ENCODE measurements at places on chromosomes 1 and 21.

- no peak for DNase-seq
Observed at GRCh38 chr1:193060938-193061337, 1.5 kb downstream of the RO60 start.

DNA sequence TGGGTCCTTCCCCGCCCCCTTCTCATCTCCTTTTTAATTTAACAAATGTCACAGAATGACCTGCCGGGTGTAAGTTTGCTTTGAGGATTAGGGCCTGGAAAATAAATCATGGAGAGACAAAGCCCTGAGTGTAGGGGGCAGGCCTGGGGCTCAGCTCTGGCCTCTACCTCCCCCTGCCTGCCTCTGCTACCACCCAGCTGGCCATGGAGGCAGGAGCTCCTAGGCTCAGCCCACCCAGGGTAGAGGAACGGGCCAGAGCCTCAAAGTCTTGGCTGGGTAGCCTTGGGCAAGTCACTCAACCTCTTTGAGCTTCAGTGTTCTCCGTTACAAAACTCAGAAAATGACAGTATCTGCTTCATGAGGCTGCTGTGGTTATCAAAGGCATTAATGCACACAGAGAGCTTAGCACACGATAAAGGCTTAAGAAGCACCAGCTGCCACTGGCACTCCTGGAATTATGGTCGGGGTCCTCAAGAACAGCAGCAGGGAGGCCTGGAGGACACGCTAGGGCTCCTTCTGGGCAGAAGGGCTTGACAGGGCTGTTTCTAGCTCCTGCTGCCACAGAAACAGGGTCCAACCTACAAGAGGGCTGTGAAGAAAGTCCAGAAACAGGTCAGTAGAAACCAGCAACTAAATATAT, 39.0 kb downstream of the LRP8 start:
- no peak for DNase-seq

DNA sequence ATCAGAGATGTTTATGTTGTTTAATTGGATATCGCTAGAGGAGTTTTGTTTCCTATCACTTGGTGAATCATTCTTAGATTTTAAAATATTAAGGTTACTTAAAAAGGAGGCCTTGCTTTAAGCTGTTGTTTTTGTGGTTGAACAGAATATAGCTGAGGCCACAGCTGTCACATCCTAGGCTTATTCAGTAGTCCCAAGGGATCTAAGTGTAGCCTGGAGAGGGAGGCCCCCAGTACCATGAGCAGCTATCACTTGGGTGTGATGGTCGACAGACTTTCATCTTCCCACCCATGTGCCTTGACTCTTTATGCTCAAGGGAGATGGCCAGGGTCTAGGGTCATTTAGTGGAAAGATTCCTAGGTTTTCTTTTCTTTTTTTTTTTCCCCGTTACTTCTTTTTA, 278.7 kb downstream of the HHAT start:
- no peak for DNase-seq

GRCh38 chr1:78038491-78038939, 7.3 kb upstream of the GIPC2 start:
- DNase-seq: no peak

DNA sequence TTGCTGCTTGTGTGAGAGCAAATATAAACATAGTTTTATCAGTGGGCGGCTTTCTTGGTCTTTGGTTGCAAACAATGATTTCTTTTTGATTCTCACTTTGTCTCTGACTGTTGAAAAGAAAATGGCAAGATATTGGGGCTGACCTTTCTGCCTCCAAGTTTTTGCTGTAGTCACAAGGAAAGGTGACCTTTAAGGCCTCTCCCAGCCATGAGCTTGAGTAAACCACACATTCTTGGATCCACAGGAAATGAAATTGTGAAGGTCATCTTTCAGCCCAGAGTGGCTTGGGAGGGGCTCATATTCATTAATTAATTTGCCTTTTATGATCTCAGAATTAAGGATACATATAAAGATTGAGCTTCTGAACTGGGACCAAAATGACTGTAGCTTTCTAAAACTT, 241.6 kb downstream of the BACH1 start:
- DNase-seq: no peak

DNA sequence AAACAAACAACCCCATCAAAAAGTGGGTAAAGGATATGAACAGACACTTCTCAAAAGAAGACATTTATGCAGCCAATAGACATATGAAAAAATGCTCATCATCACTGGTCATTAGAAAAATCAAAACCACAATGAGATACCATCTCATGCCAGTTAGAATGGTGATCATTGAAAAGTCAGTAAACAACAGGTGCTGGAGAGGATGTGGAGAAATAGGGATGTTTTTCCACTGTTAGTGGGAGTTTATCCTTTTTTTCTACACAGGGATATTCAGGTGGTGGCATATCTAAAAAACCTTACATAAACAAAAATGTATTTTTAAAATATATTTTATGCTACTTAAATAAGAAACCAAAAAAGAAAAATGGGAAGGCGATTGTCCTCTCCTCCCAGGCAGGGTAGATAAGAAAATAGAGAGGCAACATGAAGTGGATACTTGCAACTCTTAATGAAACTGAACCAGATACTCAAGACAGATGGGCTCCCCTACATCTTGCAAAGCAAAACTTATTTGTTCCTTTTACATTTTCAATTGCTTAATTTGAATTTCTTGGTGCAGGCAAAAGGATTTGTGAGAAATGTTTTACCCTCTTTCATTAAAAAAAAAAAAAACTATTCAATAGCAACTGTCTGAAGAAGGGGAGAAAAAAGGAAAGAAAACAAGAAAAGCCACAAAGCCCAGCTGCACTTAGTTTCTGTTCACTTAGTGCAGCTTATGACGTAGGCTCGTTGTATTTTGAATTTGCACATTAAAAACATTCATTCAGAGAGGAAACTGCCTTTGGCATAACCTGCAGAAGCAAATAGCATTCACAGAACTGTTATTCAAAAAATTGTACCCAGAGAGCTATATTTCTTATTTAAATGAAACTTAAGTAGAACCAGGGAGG, 36.9 kb upstream of the RGS1 start:
- no peak for DNase-seq

DNA sequence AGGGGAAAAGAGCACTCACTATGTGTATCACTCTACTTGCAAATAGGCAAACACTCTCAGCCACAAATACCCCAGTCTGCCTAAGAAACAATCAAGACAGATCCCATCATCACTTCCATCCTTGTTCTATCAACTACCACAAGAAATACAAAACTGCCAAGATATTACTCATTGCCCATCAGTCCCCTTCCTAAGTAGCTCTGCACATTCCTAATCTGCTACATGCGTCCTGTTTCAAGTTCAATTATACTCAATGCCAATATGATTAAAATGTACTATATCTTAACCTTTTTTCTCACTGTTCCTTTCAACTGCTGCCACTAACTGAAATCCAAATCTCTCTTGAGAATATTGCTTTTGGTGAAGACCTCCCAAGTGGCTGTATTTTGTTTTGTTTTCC, 1688.4 kb downstream of the PLA2G4A start:
- DNase-seq: no peak

DNA sequence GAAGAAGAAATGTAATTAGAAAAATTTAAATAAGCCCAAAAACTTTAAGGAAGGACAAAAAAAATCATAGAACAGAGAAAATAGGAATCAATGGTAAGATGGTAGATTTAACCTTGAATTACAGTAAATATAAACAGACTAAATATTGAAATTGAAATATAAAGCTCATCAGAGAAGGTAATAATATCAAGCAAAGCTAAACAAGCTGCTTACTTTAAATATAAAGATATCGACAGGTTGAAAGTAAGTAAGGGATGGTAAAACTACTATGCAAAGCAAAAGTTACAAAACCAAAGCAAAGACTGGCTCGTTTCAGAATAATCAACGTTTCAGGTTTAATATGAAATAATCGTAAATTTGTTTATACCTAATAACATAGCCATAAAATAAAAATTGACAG, 137.0 kb upstream of the KCNJ15 start:
- DNase-seq: no peak

- no peak for DNase-seq
Observed at GRCh38 chr1:76268341-76268740, 193.8 kb downstream of the ST6GALNAC3 start.

GRCh38 chr1:46809904-46810303, 11.1 kb downstream of the CYP4B1 start:
- DNase-seq: no peak

DNA sequence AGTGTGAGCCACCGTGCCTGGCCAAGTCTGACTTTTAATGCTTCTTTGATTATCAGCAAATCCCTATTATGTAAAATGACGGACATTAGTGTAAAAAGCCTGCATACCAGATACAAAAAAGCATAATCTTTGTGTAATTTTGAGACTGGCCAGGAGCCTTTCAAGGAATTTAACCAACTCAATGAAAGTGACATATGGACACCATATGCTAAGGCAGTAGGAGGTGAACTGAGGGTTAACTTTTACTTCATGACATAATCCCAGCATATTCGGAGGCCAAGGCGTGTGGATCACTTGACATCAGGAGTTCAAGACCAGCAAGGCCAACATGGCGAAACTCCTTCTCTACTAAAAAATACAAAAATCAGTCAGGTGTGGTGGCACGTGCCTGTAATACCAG, 94.6 kb downstream of the EIF4G3 start:
- no peak for DNase-seq

DNA sequence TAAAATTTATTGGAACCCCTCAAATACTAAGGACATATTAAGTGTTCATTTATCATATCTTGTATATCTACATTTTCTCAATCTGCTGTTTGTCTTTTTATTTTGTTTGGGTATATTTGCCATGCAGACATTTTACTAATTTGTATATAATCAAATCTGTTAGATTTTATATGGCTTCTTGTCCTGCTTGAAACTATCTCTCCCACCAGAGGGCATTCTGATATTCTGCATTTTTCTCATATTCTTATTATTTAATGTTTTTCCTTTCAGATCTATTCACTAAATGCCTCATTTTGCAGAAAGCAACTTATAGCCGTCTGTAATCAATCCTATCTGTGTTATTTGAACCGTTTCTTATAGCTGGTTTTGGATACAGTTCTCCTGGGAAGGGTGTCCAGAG, 745.5 kb downstream of the LRRIQ3 start:
- DNase-seq: no peak

GRCh38 chr1:178092878-178093493, 918 bp upstream of the RASAL2 start:
- DNase-seq: peak; percentile 48

DNA sequence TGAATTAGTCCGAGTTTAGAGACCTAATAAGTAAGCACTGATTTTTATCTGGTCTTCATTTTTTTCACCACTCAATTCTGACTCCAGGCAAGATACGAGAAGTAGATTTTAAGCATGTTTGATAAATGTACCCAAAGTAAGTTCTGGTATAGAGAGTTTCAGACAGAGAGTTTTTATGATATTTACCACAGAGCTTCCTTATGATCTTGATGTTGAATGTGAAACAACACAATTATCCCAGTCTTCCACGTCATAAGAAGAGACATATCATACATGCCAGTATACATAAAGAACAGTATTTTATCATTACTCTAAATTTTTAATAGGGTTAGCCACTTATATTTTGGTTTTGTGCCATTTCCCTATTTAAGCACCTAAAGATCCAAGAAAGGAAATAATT, 7.8 kb upstream of the NCMAP start:
- no peak for DNase-seq

- DNase-seq: no peak
Observed at GRCh38 chr1:232577772-232578171, 52.2 kb downstream of the SIPA1L2 start.

DNA sequence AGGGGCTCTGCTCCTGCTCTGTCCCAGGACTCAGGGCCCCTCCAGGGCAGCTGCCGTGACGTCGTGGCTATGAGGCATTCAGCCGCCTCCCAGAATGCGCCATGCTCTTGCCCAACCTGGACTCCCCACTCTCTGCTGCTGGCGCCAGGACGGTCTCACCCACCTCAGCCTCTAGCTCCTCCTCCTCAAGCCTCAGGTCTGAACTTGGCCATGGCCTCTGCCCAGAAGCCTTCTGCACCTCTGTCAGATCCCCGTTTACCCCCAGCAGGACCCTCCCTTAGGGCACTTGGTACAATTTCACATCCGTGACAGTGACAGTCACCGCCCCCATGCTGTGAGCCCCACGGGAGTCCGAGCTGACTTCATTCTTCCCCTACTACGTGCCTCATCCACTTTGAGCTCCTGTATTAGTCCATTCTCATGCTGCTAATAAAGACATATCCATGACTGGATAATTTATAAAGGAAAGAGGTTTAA, 4.9 kb downstream of the CSTB start:
- no peak for DNase-seq

- no peak for DNase-seq
Observed at GRCh38 chr1:167748906-167749305, 27.1 kb downstream of the MPZL1 start.

- no peak for DNase-seq
Observed at GRCh38 chr1:39360731-39361130, 130.7 kb upstream of the BMP8A start.

DNA sequence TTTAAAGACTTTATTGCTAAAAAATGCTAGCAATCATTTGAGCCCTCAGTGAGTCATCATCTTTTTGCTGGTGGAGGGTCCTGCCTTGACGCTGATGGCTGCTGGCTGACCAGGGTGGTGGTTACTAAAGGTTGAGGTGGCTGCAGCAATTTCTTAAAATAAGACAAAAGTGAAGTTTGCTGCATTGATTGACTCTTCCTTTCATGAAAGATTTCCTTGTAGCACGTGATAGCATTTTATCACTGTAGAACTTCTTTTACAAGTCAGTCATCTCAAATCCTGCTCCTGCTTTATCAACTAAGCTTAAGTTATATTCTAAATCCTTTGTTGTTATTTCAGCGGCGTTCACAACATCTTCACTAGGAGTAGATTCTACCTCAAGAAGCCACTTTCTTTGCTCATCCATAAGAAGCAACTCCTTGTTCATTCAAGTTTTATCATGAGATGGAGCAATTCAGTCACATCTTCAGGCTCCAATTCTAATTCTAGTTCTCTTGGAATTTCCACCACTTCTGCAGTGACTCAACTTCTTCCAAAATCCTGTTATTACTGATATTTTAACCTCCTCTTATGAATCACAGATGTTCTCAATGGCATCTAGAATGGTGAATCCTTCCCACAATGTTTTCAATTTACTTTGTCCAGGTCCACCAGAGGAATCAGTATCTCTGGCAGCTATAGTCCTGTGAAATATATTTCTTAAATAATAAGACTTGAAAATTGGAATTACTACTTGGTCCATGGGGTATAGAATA, 17.6 kb upstream of the RGS1 start:
- DNase-seq: no peak

GRCh38 chr1:154779551-154780189, 90.4 kb downstream of the KCNN3 start:
- no peak for DNase-seq

GRCh38 chr1:28064064-28064463, 24.3 kb downstream of the EYA3 start:
- DNase-seq: no peak

Data from cerebellar nuclear complex (tissue), 1 donor.